ENCODE measurements at places on chromosomes 3 and 15. TPM values are rescaled to one million over a fixed set of nuclear protein-coding genes. Genes with fewer than 3 reads are reported as not detected.

Gene CLRN1
- not detected for polyA plus RNA-seq

Gene PLA2G4D
- polyA plus RNA-seq = not detected

Gene FEM1B
- 32.9 TPM for polyA plus RNA-seq

Gene COL6A5
- 0.05 TPM for polyA plus RNA-seq

Gene CEP152
- polyA plus RNA-seq = 1.4 TPM

Gene ILDR1
- polyA plus RNA-seq = 1.9 TPM

Gene SPATA12
- 0.12 TPM for polyA plus RNA-seq

Gene NOX5
- polyA plus RNA-seq = 0.54 TPM

Gene CNTN6
- 0.43 TPM for polyA plus RNA-seq

Gene GABRR3
- not detected for polyA plus RNA-seq

Gene FOXL2
- polyA plus RNA-seq = 61.2 TPM

Gene BOC
- polyA plus RNA-seq = 28.6 TPM

Gene LCTL
- polyA plus RNA-seq = not detected

Gene DTX3L
- polyA plus RNA-seq = 23.3 TPM

Gene DET1
- 14.0 TPM for polyA plus RNA-seq
